Heart left ventricle (tissue), 16 donors: ENCODE measurements at places on chromosomes 4 and X. TPM values are rescaled to one million over a fixed set of nuclear protein-coding genes. Genes with fewer than 3 reads are reported as not detected.

FAM47A gene
- not detected for total RNA-seq

SSX2B gene
- total RNA-seq, result not detected

C4orf36 gene
- not detected for total RNA-seq

MAGT1 gene
- 69.8 TPM for total RNA-seq

SPANXC gene
- total RNA-seq, result not detected

SRPX gene
- 45.5 TPM for total RNA-seq

RRH gene
- not detected for total RNA-seq

ADAM29 gene
- total RNA-seq, result not detected

DNA sequence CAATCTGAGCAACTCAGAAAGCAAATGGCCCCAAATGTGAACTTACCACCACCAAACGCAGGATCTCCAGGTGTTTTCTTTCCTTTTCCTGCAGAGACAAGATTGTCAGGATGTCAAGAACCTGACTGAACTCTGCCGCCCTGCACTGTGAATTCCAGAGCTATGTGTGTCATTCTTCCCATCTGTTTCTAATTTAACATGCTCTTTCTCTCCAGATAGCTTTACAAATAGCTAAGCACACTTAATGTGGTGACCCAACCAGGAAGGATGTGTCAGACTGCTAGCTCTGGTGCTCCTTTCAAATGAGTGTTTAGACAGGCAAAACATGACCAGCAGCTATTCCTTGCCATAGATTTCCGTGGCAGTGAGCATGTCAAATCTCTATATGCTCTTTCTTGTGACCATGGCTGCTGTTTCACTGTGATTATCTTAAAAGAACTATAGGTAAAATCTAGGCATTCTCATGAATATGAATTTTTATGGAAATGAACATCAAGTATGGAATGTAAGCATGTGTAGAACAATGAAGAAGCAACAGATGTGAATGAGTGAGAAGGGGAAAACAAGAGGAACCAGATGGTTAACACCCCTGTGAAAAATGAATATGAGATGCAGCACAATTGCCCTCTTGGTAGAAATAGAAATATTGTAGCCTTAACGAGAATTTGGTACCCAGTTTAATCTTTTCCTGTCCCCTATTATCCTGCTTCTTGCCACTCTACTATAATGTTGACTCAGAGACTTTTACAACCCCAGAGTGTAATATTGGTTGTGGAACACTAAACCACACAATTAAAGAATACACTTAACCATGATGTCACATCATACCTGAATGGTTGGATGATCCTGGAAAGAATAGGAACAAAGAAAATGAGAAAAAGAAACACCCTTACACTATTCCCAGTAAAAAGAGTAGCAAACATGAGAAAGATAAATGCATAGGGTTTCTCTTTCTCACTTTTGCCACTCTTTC lies 247.8 kb upstream of the DKK2 start:
- H3K36me3 ChIP-seq, result no peaks in the 10 kb centered on the region
- H3K27ac ChIP-seq, result no peak overlapping the region
- H3K4me3 ChIP-seq, result no peak overlapping the region
- H3K27me3 ChIP-seq, result no peaks in the 10 kb centered on the region
- no peaks in the 10 kb centered on the region for H3K4me1 ChIP-seq
- DNase-seq, result no peak

- no peak for DNase-seq
- no peaks in the 10 kb centered on the region for H3K4me1 ChIP-seq
- H3K36me3 ChIP-seq, result no peaks in the 10 kb centered on the region
- H3K27ac ChIP-seq, result no peak overlapping the region
- no peak overlapping the region for H3K4me3 ChIP-seq
Measured at GRCh38 chr4:3677748-3678070, 88.5 kb upstream of the ADRA2C start.

- H3K4me3 ChIP-seq, result no peak overlapping the region
- no peak for DNase-seq
- no peak overlapping the region for H3K27ac ChIP-seq
- H3K27me3 ChIP-seq, result no peaks in the 10 kb centered on the region
- H3K36me3 ChIP-seq, result no peaks in the 10 kb centered on the region
- H3K4me1 ChIP-seq, result no peaks in the 10 kb centered on the region
Measured at GRCh38 chr4:73613130-73613529, 7.1 kb downstream of the RASSF6 start.

DNA sequence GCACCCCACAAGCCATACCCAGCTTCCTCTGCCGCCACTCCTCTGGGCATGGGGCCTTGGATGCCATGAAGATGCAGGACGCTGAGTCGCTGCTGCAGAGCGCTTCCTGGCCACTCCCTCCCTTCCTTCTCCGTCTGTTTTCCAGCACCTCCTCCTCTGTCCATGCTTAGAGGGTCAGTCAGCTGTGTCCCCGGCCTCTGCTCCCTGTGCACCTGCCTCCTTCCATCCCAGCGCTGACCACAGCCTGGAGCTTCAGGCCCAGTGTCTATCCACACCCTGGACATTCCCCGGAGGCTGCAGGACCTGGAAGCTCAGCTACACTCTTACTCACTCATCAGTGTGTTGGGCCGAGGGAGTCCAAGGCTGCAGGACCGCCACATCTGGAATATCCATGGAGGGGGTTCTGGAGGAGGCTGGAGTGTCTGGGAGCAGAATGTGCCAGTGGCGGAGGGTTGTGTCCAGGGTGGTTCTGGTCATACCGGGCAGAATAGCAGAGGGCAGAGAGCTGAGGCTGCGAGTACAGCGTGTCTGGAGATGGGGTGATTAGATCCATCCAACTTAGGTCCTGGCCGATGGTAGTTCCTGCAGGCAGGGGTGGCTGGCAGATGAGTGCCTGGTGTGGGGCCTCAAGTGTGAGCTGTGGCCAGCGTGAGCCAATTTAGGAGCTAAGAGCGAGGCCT lies 58.6 kb upstream of the ADRA2C start:
- no peak overlapping the region for H3K27ac ChIP-seq
- no peak for DNase-seq
- no peaks in the 10 kb centered on the region for H3K36me3 ChIP-seq
- peaks cover 6% of the 10 kb centered on the region for H3K4me1 ChIP-seq
- H3K27me3 ChIP-seq, result peaks cover 8% of the 10 kb centered on the region

DNA sequence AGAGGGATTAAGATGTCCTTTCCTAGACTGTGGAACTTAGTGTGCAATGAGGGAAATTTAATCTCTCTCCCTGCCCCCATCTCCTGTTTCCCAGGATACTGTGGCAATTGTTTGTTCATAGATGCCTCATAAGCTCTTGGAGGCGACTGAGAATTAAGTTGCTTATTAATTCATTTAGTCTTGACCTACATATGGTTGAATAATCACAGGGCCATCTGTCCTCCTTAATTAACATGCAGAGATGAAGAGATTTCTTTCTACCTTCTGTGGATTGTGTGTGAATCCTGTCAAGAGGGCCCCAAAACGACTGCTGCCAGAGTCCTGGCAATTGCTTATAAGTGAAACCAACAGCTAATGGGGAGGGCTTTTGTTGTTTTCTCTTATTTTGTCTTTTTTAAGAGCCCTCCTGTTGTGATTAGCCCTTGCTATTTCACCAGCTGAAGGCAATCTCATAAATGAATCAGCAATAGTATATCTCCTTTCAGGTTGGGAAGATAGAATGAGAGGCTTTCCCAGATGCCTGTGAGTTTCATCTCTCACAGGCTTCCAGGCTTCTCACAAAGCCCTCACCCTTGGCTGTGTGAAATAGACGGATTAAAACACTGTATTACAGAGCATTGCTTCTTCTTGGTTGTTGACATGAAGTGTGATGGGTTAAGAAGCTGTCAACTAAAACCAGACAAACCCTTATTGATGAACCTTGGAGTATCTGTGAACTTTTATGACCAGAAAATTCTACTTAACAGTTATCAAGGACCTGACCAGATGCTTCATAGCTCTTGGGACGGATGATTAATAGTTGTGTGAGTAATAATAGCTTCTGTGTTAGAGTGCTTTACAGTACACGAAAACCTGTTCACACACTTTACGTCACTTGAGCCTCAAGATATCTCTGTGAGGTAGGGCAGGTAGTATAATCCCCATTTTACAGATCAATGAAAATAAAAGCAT lies 58.5 kb downstream of the PGRMC2 start:
- H3K36me3 ChIP-seq, result no peaks in the 10 kb centered on the region
- no peak overlapping the region for H3K4me3 ChIP-seq
- H3K27ac ChIP-seq, result no peak overlapping the region
- H3K4me1 ChIP-seq, result no peaks in the 10 kb centered on the region
- no peak for DNase-seq

DNA sequence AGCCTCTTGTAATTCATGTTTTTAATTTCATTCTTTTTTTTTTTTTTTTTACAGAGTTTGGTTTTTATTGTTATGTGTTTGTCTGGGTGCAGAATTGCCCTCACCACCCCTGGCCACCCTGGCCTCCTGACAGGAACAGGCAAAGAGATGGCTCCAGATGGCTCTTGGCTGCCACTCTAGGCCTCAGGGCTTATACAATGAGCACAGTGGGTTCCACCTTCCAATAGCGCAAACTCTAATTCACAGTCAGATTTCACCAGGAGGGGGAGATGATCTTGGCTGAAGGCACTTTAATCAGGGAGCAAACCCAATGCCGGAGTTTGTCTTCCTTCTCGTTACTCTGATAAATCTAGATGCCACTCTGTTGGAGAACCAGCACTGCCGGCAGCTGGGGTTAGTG lies 24.8 kb downstream of the CPE start:
- H3K27ac ChIP-seq, result no peak overlapping the region
- no peaks in the 10 kb centered on the region for H3K36me3 ChIP-seq
- no peak for DNase-seq
- no peaks in the 10 kb centered on the region for H3K4me1 ChIP-seq
- H3K4me3 ChIP-seq, result no peak overlapping the region

GRCh38 chr4:845233-845835 lies 19.4 kb upstream of the CPLX1 start:
- H3K36me3 ChIP-seq, result peaks cover 18% of the 10 kb centered on the region
- peak; percentile 12 for DNase-seq
- H3K4me1 ChIP-seq, result no peaks in the 10 kb centered on the region
- no peak overlapping the region for H3K27ac ChIP-seq

DNA sequence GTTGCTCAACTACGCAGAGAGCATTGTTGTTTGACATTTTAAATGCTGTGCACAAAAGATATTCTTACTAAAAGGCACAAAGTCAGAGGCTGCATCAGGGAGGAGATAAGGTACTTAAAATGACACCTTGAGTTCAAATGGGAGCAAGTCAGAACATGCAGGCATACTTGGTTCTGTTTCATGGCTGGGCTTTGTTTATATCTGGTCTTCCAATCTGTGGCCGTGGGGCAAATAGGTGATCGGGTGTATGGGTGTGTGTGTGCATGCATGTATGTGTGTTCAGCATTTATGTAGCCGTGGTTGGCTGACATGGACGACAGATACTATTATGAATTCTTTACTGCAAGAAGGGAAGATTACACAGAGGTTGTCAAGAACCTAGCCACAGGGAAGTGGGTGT lies 106.1 kb downstream of the RASL11B start:
- no peak for DNase-seq
- H3K4me3 ChIP-seq, result no peak overlapping the region
- peaks cover 5% of the 10 kb centered on the region for H3K4me1 ChIP-seq
- no peaks in the 10 kb centered on the region for H3K36me3 ChIP-seq
- H3K27me3 ChIP-seq, result no peaks in the 10 kb centered on the region
- H3K27ac ChIP-seq, result no peak overlapping the region

- no peaks in the 10 kb centered on the region for H3K27me3 ChIP-seq
- H3K27ac ChIP-seq, result no peak overlapping the region
- H3K4me1 ChIP-seq, result no peaks in the 10 kb centered on the region
- H3K4me3 ChIP-seq, result no peak overlapping the region
- no peak for DNase-seq
- no peaks in the 10 kb centered on the region for H3K36me3 ChIP-seq
Measured at GRCh38 chr4:89700766-89701423, 136.1 kb downstream of the SNCA start.

GRCh38 chr4:10276152-10276551 lies 159.6 kb upstream of the WDR1 start:
- H3K27me3 ChIP-seq, result no peaks in the 10 kb centered on the region
- H3K36me3 ChIP-seq, result no peaks in the 10 kb centered on the region
- H3K4me1 ChIP-seq, result no peaks in the 10 kb centered on the region
- DNase-seq, result no peak

DNA sequence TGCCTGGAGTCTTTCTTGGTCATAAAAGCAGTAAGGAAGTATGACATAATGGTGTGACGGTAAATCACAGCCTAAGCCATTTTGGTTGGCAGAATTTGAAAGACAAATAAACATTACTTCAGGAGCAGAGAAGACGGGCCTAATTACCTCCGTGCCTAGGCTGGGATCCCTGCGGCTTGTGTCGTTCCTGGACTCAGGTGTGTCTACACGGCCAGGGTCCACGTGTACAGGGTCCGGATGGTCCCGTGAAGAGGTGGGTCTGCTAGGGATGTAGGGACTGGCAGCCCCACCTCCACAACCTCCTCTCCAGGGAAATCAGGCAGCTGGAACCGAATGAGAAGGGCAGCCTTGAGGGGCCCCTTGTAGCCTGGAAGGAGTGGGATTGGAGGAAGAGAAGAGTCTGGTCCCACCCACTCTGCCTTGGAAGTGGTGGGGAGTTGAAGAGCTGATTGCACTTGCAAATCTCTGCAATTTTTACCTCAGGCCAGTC lies 55.4 kb upstream of the PLAC1 start:
- DNase-seq, result no peak
- no peaks in the 10 kb centered on the region for H3K36me3 ChIP-seq
- H3K4me3 ChIP-seq, result no peak overlapping the region

- no peak for DNase-seq
- no peak overlapping the region for H3K4me3 ChIP-seq
- no peaks in the 10 kb centered on the region for H3K27me3 ChIP-seq
- peaks cover 16% of the 10 kb centered on the region for H3K36me3 ChIP-seq
Measured at GRCh38 chr4:6845574-6845973, 63.0 kb downstream of the KIAA0232 start.

- H3K27ac ChIP-seq, result no peak overlapping the region
- no peak for DNase-seq
- H3K4me3 ChIP-seq, result no peak overlapping the region
- no peaks in the 10 kb centered on the region for H3K4me1 ChIP-seq
- no peaks in the 10 kb centered on the region for H3K27me3 ChIP-seq
Measured at GRCh38 chr4:113781439-113782040, 20.0 kb upstream of the CAMK2D start.

DNA sequence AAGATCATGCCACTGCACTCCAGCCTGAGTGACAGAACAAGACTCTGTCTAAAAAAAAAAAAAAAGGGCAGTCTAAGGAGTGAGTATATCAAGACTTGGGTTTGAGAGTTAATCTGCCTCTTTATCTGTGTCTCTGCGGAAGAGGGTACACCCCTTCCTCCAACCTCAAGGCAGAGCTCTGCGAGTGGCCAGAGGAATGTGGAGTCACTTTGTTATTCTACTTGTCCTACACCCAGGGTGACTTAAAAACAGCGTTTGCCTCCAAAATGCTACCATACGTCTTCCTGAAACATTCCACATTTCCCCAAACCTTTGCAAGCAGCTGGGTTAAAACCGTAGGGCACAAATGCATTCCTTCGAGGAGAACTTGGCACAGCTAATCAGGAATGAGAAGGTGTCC lies 199.9 kb downstream of the SHOX start:
- DNase-seq, result no peak
- H3K27me3 ChIP-seq, result no peaks in the 10 kb centered on the region
- H3K27ac ChIP-seq, result no peak overlapping the region
- H3K36me3 ChIP-seq, result no peaks in the 10 kb centered on the region
- H3K4me1 ChIP-seq, result no peaks in the 10 kb centered on the region

- DNase-seq, result peak; percentile 37
- H3K27me3 ChIP-seq, result no peaks in the 10 kb centered on the region
- no peak overlapping the region for H3K27ac ChIP-seq
Measured at GRCh38 chrX:155745792-155746191, 133.0 kb upstream of the TMLHE start.

- no peaks in the 10 kb centered on the region for H3K4me1 ChIP-seq
- DNase-seq, result no peak
Measured at GRCh38 chr4:131093303-131093702, 1997.4 kb downstream of the C4orf33 start.

GRCh38 chr4:123505095-123506010 lies 108.8 kb downstream of the SPRY1 start:
- no peaks in the 10 kb centered on the region for H3K27me3 ChIP-seq
- peaks cover 5% of the 10 kb centered on the region for H3K4me1 ChIP-seq
- H3K36me3 ChIP-seq, result no peaks in the 10 kb centered on the region
- H3K4me3 ChIP-seq, result peak overlapping the region; percentile 65
